ENCODE measurements at places on chromosomes 2 and 18. TPM values are rescaled to one million over a fixed set of nuclear protein-coding genes. Genes with fewer than 3 reads are reported as not detected.

Gene ZCCHC2
- total RNA-seq, result 9.9 TPM

DNA sequence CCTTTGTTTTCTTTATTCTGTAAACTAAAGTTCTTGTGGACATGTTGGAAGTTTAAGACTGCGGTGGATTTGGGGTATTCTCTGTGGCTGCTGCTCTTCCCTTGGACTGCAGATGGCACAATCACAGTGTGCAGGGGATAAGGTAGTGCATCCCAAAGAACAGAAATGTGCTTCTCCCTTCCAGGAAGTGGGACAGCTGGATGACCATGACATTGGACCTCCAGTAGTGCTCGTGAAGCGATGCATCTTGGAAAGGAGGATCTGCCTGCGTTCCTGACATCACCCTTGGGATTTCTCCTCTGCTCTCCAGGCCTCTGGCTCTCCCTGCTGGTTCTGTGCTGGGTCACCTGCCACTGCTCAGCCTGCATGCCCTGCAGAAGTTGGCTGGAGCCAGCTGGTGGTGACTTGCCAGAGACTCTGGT, 109.9 kb downstream of the SLC4A3 start:
- peak; percentile 24 for DNase-seq

DNA sequence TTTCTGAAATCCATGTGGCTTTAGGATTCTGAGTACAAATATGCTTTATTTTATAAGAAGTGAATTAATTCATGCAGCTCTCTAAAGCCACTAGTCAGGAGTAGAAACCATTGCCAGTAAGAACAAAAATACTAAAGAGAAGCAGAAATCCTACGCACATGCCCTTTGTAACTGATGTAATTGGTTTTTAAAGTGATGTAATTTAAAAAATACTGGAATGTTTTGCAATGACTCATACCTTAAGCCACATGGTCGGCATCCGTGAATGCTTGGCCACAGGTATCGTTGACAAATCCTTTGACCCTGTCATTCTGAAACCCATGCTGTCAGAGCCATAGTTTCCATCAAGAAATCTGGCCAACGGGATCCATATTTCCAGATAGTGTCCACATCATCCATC, 213.3 kb downstream of the ACKR3 start:
- DNase-seq, result no peak

DNA sequence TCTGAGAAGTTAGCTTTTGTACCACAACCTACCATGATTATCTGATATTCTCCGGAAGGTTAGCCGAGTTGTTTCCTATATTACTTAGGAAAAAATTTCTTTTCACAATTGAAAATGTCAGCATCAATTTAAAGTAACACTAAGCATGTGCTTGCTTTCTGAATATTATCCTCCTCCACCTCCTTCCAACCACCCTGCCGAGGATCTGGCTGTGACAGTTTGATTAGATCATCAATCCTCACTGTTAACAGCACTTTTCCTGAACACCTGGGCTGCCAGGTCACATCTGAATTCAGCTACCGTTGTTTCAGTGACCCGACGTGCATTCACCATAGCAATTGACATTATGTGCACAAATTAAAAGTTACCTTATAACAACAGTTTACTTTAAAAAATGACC, 207.0 kb downstream of the ZNF407 start:
- DNase-seq, result no peak

DNA sequence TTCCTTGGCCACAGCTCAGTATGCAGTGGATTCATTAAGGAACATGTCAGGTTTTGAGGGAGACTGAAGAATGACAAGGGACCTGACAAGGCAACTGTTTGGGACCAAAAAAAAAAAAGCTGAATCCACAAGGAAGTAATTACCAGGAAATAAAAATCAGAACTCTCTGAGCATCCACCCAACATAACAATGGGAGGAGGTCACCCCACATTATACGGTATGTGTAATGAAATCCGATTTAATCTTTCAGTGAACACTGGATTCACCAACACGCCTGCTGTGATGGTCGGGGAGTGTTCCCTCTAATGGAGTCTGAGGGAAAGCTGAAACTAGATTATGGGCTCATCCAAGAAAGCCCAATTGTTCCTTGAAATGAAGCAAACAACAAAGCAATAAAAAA, 329.3 kb downstream of the ETAA1 start:
- DNase-seq, result no peak

DNA sequence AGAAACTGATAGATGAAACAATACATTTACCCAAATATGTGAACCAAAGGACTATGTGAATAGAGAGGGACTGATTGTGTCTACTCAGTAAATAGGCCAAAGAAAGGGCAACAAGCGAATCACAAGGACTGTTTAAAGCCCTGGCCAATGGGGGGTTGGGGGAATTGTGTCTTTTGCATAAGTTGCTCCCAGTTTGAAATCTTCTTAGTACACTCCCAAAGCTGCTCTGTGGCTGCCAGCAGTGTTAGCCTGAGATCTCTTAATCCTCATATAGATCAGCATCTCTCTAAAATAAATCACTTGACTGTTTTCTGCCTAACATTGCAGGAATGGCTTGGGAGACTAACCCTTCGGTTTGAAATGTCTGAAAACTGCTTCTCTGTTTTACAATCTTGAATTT, 236.4 kb downstream of the PLCL1 start:
- DNase-seq, result no peak

DNA sequence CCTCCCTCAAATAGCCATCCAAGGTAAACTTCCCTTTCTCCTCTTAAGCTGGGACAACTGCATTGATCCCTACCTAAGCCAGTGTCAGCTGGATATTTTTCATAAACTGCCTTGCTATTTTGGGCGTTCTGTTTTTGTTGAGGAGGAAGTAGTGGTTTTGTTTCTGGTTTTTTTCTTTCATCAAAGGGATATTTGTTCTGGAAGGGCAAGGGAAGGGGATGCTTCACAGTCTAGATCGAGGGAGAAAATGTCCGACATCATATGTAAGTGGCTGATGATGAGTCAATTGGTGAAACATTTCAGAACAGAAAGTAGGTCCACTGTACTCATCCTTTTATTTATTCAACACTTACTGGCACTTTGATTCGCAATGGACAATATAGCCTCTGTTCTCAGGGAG, 31.0 kb downstream of the TANC1 start:
- no peak for DNase-seq

Gene PPIG
- 33.7 TPM for total RNA-seq

DNA sequence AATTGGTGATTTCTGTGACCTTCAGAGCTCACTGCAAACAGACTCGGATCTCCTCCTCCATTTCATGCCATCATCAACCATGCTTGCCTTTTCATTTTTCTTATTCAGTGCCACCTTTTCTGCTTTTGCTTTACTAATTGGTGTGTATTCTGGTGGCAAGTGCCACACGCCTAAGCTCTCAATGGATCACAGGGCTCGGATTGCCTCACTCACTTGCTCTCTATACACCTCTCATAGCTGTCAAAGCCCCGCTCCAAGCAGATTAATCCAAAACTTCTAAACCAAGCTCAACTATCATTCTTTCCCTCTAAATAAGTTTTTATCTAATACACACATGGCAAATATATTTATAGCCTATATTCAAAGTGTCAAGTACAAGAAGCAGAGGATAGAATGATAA, 86.4 kb downstream of the PLEKHM3 start:
- DNase-seq, result no peak

Gene SERPINB12
- not detected for total RNA-seq

GRCh38 chr18:76227759-76228158, 267.3 kb downstream of the ZNF516 start:
- DNase-seq, result no peak

Gene GBX2
- total RNA-seq, result 1.2 TPM

GRCh38 chr2:25250331-25251070, 82.1 kb upstream of the POMC start:
- peak; percentile 24 for DNase-seq

GRCh38 chr2:189369566-189369965, 71.7 kb upstream of the WDR75 start:
- no peak for DNase-seq

- no peak for DNase-seq
Observed at GRCh38 chr18:10153924-10154752, 240.3 kb downstream of the VAPA start.

DNA sequence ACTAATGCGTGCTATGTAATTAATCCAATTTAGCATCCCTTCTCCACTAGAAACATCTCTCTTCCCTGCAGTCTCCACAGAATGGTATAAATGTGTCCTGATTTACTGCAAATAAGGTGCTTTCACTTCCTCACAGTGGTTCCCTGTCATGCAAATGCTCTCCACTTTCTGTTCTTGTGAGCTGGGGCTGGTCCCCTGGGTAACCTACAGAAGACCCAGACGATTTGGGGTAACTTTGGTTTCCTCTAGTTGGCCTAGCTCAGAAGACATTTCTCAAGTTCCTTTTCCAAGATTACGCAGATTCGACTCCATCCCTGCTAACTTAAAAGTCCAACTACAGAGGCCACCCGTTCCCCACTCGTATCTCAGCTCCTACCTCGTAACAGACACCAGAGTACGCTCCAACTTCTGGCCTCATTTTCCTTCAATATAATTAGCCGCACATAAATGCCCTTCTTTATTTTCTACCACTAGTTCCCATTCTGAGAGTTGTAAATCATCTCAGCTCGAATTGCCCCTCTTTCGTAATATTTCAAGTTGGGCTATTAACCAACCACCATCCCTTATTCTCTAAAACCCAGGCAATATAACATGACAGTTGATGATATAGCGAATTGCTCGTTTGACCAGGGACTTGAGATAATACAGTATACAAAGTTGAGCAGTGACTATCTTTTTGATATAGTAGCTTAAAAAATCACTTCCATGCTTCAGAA, 28.8 kb upstream of the NEDD4L start:
- no peak for DNase-seq

DNA sequence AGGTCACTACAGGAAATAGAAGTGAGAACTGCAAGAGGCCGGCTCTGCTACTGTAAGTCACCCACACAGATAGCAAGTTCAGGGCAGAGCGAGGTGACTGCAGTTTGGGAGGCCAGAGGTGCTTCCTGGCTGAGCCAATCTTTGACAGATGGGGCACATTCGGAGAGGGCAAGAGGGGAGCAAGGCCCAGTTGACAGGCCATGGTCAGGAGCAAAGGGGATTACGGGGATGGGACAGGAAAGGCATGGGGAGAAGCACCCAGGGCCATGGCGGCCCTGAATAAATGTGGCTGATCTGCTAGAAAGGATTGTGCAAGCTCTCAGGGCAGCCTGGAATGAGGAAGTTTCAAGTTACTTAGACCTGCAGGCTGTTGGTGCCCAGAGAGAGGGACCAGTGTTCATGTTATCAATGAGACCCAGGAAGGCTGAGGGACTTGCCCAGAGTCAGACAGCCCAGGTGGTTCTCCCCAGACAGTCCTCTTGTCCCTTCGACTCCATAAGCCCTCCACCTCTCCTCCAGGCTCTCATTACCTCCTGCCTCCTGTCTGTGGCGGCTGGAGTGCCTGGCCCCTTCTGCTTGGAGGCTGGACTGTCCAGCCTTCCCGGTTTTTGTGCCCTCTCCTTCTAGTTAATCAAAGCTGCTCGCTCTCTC, 123.3 kb downstream of the CTIF start:
- DNase-seq, result no peak

- no peak for DNase-seq
Observed at GRCh38 chr2:76825140-76825970, 696.8 kb downstream of the LRRTM4 start.

- no peak for DNase-seq
Observed at GRCh38 chr2:134852518-134852917, 14.1 kb downstream of the ACMSD start.

- no peak for DNase-seq
Observed at GRCh38 chr18:5738526-5738925, 156.8 kb downstream of the TMEM200C start.

- no peak for DNase-seq
Observed at GRCh38 chr2:221567231-221567760, 4.8 kb downstream of the EPHA4 start.

Gene PPP3R1
- total RNA-seq, result 53.4 TPM

- DNase-seq, result no peak
Observed at GRCh38 chr2:122535960-122536505, 780.6 kb downstream of the TSN start.

Gene ABCB11
- total RNA-seq, result not detected

DNA sequence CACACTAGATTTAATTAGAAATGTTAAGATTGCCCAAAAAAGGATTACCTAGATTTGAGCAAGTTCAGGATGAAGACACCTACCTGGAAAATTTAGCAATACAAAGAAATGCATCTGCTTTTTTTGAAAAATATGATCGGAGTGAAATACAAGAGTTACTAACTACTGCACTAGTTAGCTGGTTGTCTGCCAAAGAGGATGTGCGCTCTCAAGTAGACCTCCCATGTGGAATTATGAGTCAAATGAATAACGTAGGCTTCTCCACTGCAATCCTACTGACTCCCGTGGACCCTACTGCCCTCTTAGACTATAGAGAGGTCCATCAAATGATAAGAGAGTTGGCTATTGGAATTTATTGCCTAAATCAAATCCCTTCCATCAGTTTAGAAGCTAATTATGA, 2.0 kb downstream of the ANKAR start:
- DNase-seq, result no peak

Gene EVX2
- total RNA-seq, result 0.76 TPM

Gene B3GNT7
- 0.27 TPM for total RNA-seq

GRCh38 chr2:239929504-239929903, 95.6 kb downstream of the NDUFA10 start:
- no peak for DNase-seq

Gene ABCB6
- total RNA-seq, result 49.4 TPM

Gene TDRD15
- not detected for total RNA-seq

Measured in glutamatergic neuron (in vitro differentiated cells).